ENCODE measurements at places on chromosomes 2 and 18.

GRCh38 chr2:168216351-168217005 lies 30.9 kb downstream of the STK39 start:
- DNase-seq = no peak

DNA sequence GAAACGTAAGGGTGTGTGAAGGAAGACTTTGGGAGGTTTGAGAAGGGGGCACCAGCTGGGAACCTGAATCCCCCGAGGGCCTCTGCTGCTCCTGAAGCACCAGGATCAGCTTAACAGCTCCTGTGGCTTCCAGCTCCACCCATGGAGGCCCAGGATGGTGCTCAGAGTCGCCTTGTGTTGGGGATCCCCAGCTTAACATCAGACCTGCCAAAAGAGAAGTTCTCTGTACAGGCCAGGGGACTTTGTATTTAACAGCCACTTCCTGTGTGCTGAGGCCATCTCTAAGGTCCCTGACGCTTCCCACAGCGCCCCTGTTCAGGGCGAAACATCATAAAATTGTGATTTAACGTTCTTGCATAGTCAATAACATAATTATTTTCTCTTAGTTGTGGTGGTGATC lies 77.5 kb downstream of the NCK2 start:
- DNase-seq = no peak

DNA sequence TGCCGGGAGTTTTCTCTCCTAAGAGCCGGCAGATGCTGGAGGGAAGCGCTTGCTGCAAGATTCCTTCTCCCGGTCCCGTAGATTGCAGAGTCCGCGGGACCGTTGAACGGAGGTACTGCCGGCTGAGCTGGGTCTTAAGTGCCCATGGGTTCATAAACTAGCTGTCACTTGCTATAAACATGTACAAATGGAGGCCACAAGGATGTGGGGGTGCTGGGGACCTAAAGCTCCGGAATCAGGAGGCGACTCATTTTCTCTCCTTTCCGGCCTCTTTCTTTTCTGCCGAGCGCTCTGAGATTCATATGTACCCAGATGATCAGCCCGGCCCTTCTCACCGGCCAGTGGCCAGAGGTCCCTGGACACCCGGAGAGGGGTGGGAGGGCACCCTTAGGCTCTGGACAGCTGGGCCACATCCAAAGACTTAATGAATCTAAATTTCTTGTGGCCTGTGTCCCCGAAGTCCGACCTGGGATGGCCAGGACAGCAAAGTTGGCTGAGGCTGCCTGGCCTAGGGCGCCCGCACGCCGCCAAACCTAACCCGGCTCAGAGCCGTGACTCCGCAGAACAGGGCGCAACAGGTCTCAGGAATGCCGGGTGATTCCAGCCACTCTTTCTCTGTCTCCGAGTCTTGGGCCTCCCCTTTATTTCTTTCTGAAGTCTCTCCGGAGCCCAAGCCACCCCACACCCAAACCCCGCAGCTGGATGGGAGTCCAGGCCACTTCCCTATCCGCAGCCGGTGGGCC lies 2.4 kb upstream of the PAX3 start:
- DNase-seq = no peak

- no peak for DNase-seq
Measured at GRCh38 chr2:205746420-205746785, 64.1 kb downstream of the NRP2 start.

- no peak for DNase-seq
Measured at GRCh38 chr2:23256643-23257042, 128.3 kb upstream of the KLHL29 start.

DNA sequence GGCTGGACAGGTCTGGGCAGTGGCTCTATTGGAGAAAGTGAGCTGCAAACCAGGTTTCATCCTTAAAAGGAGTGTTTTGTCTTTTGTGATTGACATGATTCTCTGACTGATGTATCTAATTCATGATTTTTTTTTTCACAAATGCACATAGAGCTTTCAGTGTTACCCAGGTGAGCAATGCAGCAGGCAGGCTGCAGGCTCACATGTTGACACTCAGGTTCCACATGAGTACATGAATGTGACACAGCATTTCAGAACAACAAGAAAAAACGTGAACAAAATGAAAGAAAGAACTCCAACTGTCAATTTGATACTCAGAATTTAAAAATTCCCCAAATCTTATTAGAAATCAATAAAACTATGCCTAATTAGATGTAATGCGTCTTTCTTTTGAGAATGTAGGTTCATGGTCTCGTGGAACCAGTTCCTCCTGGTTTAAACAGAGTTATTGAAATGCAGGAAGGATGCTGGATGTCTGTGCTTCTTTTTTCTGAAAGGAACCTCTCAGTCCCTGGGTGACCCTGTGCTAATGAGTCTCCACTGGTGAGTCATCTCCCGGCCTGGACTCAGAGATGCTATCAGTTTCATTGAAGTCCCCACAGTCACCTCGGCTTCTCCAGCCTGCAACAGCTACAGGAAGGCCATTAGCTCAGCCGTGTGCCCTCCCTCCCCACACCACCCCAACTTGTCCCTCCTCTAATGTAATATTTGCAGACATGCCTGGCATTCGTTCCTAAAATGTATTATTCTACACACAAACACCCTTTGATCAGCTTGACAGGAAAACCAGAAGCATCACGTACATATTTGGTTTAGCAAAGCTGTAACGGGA lies 430.4 kb downstream of the LPIN1 start:
- no peak for DNase-seq

DNA sequence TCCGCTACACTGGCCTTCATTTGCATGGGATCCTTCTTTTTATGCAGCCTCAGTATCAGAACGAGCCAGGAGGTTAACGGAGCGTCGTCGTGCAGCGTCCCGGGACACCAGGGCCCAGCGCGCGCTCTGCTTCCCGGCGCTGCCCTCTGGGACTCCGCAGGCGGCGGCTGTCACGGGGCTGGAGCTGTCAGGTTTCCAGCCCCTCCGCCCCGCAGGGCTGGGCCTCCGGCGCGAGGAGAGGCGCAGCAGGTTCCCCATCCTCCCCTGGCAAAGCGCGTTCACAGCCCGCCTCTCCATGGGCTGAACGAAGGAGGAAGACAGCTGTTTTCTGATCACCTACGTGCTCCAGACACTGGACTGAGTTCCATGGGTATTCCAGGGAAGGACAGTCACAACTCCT lies 12.5 kb upstream of the PAX8 start:
- DNase-seq = no peak

- DNase-seq = no peak
Measured at GRCh38 chr2:193566276-193566675, 1371.5 kb upstream of the TMEFF2 start.

DNA sequence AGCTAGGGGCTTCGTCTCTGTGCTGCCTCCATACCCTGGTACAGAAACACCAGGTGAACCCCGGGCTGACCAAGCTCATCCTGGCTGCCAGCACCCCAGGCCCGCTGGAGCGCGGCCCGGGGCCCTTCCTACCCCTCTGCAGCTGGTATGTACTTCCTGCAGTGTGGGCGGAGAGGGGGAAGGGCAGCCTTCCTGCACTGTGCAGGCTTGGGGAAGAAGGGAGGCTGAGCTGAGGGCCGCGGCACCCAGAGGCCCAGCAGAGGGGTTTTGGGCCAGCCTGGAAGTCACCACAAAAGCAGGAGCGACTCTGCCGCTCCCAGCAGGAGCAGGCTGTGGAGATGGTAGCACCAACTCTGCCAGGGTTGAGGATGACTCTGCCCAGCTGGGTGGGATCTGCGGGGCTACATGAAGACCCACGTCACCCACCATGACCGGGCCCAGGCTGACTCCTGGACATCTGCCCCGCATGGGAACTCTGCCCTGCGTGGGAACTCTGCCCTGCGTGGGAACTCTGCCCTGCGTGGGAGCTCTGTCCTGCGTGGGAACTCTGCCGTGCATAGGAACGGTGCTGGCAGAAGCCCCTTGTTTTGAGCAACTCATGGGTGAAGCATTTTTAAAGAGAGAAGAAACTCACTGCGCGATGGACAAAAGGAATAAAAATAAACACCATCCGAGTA lies 273.3 kb downstream of the NDUFA10 start:
- DNase-seq = no peak

DNA sequence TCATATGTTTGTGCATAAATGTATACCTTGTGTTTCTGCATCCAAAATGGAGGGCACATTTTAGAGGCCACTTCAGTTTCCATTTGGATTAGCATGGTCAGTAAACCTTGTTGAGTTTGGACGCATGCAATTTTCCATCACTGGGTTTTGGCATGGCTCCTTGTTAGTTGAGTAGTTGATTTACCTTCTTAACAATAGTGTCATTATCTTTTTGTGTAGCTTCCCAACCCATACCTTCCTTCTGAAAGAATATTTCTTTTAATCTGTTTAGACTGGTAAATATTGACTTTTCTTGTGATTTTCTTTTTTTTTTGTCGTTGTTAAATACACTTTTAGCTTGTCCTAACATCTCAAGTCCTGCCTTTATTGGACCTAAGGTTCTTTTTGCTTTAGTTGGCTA lies 15.5 kb downstream of the RPIA start:
- DNase-seq = no peak

- no peak for DNase-seq
Measured at GRCh38 chr2:23311186-23311585, 73.8 kb upstream of the KLHL29 start.

- no peak for DNase-seq
Measured at GRCh38 chr2:177756336-177756735, 316.2 kb downstream of the PDE11A start.

- no peak for DNase-seq
Measured at GRCh38 chr2:98768384-98769113, 37.6 kb upstream of the MGAT4A start.

DNA sequence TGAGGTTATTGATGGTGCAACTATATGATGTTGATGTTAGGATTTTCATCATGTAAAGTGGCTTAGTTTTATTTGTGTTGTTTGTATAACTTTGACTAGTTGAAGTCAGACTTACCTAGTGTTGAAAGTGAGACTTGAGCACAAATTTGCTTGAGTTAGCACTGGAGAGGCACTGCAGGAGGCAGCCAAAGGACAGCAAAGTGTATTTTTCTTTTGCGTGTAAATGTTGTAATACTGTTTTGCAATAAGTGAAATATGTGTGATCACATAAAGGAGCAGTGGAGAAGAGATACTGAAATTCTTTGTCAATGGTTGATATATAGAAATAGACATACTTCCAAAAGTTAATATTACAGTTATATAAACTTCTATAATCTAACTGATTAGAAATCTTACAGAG lies 332.0 kb upstream of the RAB12 start:
- DNase-seq = no peak

DNA sequence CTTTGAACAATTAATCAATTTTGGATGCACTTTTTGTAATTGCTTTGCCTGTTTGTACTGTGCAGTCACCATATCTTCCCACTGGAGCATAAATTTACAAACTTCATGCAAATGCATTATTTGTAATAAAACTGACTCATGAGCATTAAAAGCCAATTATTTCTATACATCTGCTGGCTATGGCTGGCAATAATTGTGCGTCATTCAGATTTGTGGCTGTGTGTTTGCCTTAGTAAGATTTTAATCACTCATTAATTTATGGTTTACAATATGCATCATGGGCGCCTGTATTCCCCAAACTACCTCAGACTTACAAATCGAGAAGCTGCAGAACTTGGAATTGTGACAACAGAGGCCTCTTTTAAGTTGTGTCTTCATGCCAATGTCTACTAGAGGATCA lies 132.4 kb upstream of the TRIB2 start:
- no peak for DNase-seq

DNA sequence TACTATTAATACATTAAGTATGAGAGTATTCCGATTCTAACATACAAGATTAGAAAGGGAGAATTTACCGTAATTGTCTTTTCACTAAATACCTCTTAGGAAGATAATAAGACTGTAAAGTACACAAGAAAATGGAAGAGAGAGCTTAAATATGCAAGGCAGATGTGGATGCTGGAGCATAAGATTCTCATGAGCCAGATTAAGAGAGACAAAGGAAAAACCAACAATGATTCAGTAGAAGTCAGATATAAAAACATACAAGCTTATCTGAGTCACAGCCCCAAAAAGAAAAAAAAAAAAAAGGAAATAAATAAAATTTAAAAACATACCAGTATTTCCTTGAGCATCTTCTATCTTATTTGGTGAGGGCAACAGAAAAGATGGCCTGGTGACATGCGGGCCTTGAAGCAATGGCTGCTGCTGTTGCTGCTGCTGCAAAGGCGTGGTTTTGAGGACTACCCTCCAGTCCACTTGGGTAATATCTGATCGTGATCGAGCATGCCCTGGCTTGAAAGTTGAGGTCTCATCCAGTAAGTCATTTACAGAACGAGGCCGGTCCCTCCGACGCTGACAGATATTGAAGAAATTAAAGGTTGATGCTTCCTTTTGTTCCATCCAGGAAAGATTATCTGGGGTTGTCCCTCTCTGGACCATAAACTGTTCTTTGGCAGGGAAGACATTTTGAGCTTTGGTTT lies 24.5 kb downstream of the PLEKHM3 start:
- no peak for DNase-seq

- no peak for DNase-seq
Measured at GRCh38 chr2:210899131-210899530, 342.7 kb downstream of the CPS1 start.

- no peak for DNase-seq
Measured at GRCh38 chr2:37767959-37768925, 96.8 kb upstream of the CDC42EP3 start.

GRCh38 chr2:9769171-9770005 lies 73.9 kb upstream of the TAF1B start:
- DNase-seq = peak; percentile 51

- no peak for DNase-seq
Measured at GRCh38 chr2:77457665-77458064, 64.5 kb downstream of the LRRTM4 start.

GRCh38 chr2:217223222-217223930 lies 363.5 kb upstream of the TNP1 start:
- DNase-seq = no peak

- DNase-seq = no peak
Measured at GRCh38 chr2:114294741-114295140, 147.7 kb upstream of the DPP10 start.

Measured in NCI-H748 treated with DMSO at 0.1 percent for 48 hours (cell line).